Tibial nerve (tissue), 4 donors: ENCODE measurements at places on chromosomes 13 and 19.

GRCh38 chr19:12676384-12676792 is 5.3 kb downstream of the DHPS start:
- peak; percentile 88 for DNase-seq

DNA sequence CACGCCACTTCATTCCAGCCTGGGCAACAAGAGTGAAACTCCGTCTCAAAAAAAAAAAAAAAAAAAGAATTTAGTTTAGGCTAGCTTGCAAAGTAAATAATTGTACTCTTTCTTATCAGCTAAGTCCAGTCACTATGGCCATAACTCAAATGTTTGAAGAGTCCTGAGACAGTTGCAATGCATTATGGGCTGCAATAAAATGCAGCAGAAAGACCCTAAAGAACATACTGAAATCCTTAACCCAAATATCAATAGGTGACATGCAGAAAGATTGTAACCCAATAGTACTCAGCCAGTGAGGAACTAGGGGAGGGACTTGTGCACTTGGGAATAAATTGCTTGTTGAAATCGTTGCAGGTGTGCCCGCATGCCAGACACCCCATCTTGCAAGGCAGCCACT is 20.9 kb upstream of the FFAR2 start:
- no peak for DNase-seq

DNA sequence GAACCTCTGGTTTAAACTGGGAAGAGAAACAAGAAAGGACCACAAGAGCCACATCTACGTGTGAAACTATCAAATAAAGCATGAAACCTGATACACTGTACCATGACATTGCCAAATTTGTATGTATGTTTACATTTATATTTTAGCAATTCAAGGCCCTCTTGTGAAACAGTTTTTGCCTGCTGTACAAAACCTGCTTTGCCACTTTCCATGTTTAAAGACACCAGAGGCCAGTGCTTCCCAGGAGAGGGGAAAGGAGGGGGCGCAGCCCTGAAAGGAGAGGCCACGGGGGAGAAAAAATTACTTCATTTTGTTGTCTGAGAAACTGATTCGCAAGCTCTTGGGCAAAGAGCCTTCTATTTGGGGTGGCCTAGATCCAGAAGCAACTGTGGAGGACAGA is 124.8 kb downstream of the DCLK1 start:
- no peak for DNase-seq

DNA sequence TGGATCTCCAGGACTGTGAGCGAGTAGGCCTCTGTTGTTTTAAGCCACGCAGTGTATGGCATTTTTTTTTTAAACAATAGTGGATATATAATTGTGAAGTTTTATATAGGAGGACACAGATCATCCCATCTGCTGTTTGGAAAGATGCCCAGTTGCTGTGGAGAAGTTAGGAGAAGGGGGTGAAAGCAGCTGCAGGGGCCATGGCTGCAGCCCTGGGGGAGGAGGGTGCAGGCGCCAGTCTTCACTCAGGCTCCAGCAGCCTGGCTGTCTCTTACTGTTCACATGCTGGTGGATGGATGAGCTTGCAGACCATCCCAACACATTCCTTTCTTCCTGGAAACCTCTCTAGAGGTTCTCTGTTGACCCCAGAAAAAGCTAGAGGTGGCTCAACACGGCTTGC is 242.3 kb downstream of the TEX29 start:
- DNase-seq = no peak

DNA sequence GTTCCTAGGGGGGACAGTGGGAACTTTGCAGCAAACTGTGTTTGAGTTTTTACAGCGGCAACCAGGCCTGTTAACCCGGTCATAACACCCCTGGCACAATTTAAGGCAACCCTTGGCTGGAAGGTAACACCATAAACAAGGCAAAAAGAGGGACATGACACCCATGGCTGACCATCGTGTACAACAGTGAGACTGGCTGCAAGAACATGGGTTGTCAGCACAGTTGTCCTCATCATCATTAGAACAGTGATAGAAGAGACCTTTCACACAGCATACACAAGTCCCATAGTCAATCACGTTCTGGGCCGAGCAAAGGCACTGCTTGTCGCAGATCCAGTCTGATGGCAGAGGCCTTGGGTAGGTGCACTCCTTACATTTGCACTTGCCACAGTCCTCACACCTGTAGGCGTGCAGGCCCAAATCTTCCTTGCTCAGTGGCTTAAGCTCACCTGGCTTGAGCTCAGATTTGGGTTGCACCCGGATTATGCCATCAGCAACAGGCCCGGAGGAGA is 4.1 kb downstream of the SPRY2 start:
- no peak for DNase-seq
